ENCODE measurements at places on chromosomes 2 and 18.

- DNase-seq: no peak
These were observed 352.6 kb upstream of the DLGAP1 start for GRCh38 chr18:4807604-4808293.

GRCh38 chr18:65544701-65545100, 206.1 kb upstream of the CDH7 start:
- DNase-seq: no peak

DNA sequence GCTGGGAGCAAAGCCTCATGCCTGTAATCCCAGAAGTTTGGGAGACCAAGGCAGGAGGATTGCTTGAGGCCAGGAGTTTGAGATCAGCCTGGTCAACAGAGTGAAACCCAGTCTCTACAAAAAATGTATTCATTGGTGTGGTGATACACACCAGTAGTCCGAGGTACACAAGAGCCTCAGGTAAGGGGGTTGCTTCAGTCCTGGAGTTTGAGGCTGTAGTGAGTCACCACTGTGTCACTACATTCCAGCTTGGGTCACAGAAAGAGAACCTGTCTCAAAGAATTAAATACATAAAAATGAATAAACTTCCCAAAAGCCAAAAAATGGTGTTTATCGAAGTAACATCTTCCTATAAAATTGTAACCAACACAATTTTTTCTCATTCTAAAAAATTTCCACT, 568.1 kb upstream of the LINC00305 start:
- DNase-seq: no peak

DNA sequence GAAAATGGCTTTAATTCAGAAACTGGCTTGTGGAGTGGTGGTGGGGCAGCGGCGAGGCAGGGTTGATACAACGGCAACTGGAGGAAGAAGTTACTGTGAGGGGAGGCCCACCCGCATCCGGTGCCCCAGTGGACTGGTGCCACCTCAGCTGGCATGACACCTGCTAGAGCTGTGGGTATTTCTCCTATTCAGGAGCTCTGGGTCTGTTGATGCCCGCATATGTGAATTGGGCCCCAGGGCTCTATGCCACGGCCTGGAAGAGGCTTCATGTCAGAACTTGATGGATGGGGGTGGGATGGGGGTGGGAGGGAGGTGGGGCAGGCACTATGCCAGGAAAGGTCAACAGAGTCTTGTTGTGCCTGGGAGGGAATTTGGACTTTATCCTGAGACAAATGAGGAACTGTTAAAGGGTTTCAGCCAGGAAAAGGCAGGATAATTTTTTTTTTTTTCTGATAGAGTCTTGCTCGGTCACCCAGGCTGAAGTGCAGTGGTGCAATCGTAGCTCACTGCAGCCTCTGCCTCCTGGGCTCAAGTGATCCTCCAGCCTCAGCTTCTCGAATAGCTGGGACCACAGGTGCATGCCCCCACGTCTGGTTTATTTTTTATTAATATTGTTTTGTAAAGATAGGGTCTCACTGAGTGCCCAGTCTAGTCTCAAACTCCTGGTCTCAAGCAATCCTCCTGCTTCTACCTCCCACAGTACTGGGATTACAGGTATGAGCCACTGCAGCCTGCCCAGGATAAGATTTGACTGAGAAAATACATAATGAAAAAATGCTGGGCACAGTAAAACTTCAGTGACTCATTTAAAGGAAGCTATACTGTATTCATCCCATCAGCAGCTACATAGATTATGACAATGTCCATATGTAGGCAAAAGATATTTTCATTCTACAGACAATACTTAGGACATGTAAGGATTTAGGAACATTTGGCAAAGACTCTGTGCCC, 52.6 kb downstream of the SH2D6 start:
- DNase-seq: no peak

- no peak for DNase-seq
These were observed 240.6 kb upstream of the CXCR4 start for GRCh38 chr2:136358576-136358975.

- DNase-seq: no peak
These were observed 656 bp downstream of the TBC1D8 start for GRCh38 chr2:101150306-101151145.

DNA sequence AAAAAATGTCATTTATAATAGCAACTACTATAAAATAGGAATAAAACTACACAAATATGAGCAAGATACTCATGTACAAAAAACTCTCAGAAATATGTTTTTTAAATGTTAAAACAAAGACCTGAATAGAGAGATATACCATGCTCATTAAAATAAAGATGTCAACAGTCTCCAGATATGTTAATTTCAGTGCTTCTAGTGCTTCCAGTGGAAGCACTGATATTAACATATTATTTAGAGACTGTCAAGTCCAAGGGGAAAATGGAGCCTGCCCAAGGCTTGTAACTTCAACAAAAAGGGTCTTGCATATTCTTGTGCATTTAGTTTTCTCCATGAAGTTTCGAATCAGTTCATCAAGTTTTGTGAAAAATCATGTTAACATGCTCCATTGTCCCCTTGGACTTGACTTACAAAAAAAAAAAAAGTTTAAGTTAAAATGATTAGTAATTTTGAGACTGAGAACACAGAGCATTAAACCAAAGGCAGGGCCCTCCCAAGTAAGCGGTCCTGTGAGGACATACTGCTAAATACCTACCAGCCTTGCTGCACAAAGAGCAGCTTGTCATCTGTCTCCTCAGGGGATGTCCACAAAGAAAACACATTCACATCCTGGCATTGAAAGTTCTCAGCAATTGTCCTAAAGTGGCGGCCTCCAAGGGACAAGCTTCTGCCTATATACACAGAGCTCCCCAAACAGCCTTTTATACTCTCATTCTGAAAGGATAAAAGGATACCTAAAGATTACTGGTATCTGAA, 501.9 kb upstream of the CHAC2 start:
- no peak for DNase-seq

GRCh38 chr18:10878703-10879102, 270.7 kb downstream of the PIEZO2 start:
- DNase-seq: no peak

DNA sequence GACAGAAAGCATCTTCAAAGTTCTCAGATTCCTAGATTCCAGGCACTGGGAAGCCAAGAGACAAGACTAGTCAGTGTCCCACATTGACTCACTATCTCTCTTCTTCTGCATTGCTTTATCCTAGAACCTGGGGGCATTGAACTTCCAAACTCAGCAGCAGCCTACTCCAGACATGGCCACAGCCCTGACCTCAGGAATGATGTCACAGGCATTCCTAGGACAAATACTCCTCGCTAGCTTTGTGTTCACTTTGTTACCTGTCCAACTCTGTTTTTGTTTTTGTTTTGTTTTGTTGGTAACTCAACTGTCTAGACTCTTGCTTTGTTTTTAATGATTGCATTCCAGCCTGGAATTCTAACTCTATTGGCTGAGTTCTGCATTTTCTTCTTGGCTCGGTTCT, 449.3 kb upstream of the SPHKAP start:
- DNase-seq: no peak

DNA sequence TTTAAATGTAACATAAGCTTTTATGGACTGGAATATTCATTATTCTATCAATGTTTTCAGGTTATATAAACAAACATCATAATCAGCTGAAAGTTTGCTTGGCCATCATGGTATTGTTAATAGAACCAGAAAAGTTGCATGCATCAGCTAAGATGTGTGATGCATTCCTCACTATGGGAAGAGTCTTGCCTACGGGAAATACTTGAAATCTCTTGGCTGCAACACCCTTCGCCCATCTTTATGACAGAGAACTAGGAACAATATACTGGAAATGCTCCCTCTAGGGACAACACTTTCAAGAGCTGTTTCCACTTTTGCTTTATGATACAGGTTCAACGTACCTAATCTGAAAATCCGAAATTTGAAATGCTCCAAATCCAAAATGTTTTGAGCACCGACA, 1390.8 kb downstream of the DPP10 start:
- DNase-seq: no peak

- DNase-seq: no peak
These were observed 106.4 kb downstream of the KCNH7 start for GRCh38 chr2:162731917-162732804.

DNA sequence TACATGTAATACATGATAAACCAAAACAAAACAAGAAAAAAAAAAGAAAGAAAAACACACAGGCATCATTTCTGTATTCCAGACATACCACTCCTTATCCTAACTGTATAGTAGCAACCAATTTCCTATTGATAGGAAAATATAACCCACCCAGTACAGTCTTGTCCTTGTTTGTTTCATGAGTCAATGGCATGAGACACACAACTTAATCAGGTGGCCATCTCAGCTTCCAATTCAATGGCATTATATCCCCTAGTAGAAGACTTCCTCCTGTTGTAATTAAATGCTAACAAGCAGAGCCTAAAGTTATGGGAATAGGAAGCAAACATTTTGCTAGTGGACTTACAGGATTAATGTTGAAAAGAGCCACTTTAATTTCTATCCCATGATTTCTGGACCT, 121.0 kb upstream of the NOL4 start:
- DNase-seq: no peak

- no peak for DNase-seq
These were observed 98.4 kb upstream of the GULP1 start for GRCh38 chr2:188193230-188193629.

DNA sequence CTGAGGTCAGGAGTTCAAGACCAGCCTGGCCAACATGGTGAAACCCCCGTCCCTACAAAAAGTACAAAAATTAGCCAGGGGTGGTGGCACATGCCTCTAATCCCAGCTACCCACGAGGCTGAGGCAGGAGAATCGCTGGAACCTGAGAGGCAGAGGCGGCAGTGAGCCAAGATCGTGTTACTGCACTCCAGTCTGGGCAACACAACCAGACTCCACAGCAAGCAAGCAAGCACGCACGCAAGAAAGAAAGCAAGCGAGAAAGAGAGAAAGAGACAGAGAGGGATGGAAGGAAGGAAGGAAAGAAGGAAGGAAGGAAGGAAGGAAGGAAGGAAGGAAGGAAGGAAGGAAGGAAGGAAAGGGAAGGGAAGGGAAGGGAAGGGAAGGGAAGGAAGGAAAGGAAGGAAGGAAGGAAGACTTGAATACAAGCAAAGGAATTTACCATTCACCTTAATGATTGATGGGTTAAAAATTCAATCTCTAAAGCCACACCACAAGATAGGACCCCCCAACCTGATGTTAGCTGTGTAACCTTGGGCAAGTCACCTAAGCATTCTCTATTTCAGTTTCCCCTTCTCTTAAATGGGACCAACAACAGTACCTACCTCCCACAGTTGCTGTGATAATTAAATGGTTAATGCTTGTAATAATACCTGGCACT, 181.7 kb downstream of the ATAD2B start:
- no peak for DNase-seq

- DNase-seq: no peak
These were observed 860 bp upstream of the CD8A start for GRCh38 chr2:86791573-86791972.

DNA sequence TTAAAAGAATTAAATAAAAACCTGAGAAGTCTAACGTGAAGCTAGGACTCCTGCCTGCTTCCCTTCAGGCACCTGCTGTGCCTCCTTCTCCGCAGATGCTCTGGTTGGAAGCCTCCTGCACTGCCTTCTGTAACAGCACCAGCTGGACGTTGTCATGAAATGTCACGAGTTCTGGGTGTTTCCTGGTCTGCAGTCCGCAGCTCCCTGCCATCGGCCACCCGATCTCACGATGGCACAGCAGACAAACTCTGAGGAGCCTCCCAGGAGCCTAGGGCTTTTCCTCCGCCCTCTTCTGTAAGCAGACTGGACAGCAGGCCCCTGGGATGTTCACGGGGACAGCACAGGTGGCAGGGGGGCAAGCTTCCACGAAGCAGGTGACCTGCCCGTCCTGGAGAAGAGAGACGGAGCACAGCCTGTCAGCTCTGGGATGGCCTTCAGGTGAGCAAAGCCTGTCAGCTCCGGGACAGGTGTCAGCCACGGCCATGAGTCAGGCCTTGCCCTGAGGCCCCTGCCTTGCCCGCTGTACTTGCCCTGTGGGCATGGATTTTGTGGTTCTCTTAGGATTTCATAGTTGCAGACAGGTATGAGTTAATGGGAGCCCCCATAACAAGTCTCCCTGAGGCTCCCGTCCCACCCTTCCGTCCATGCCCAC, 110.3 kb downstream of the PXDN start:
- DNase-seq: no peak

DNA sequence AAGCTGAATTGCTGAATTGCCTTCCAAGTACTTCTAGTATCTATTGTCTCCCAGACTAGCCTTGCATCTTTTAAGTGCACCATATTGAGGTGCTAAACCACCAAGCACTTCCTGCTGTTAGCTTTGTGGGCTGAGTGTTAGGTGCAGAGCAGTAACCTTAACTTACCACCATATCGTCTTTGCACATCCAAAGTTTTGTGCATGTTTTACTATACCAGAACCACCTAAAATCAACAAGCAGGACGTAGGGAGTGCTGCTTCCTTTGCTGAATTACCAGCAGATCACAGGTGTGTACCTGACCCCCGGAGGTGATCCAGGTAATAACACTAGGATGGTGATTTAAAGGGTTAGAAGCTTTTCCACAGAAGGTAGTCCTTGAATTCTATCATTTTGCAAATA, 359.9 kb upstream of the HNRNPA3 start:
- DNase-seq: no peak

GRCh38 chr2:68290901-68291300, 28.8 kb downstream of the CNRIP1 start:
- DNase-seq: no peak

DNA sequence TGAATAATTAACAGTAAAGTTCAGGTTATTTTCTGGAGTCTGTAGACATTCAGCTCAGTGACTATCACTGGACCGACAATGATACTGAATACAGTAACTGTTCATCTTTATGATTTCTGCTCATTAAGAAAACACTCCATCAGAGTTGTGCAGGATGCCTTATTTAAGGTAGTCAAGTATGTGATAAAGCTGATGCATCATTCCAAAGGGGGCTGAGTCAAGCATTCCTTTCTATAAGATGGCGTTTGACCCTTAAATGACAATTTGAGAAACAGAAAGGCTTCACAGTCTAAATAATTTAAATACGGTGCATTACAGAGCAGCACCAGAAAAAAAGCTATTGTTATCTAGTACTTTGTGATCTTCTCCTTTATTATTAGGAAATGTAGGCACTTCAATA, 131.1 kb downstream of the CDH2 start:
- no peak for DNase-seq

- DNase-seq: no peak
These were observed 17.3 kb downstream of the PARD6G start for GRCh38 chr18:80229766-80230745.

DNA sequence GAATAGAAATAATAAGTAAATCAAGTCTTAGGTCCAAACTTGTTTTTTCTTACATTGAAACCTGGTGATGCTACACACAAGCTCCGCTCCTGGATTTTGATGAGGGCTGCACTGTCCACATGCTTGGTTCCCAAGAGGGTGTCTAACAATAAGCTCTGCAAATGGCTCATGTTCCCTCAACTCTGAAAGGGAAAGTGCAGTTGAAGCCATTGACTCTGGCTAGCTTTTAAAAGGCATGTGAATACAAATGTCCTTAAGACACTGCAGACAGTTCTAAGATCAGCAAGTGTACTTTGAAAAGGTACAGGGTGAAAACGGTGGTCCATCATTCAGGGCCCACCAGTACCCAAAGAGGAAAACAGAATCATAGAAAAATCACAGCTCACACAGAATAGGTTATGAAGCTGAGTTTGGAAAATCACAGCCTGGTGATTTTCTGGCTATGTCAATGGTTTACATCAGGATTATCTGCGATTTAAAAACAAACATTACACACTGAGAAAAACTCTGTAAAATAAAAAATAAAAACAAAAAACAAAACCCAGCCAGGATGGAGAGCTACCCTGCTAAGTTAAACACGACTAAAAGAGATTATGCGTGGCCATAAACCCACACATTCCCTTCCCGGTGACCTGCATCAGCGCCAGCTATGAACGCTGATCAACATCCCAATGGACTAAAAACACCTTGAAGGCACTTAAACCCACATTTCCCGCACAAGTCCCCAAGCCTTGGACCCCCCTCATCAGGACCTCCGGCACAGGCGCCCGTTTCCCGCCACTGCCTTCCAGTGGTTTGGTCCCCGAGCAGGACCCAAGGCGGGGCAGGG, 554 bp downstream of the PFN4 start:
- DNase-seq: no peak
